ENCODE measurements at places on chromosomes 3 and 15.

- DNase-seq: no peak
These were observed 1.3 kb upstream of the TP63 start for GRCh38 chr3:189629803-189630455.

GRCh38 chr15:50803479-50804180 is 38.1 kb upstream of the SPPL2A start:
- no peak for DNase-seq

- no peak for DNase-seq
These were observed 718 bp downstream of the BNIP2 start for GRCh38 chr15:59688423-59688781.

DNA sequence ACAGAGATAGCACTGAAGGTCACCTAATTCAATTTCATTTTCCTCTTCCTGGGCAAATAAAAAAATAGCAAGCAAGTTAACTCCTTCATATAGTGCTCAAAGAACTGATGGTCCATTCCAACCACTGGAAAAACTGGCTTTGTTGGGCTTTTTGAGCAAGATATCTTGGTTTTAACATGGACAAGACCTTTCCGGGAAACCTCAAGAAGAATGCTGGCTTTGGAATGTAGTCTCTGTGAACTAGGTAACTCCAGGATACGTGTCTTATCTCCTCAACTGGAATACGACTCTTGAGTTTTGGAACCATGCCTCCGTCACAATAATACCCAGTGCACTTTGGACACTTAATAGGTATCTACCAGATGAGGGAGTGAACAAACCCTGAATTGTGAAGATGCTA is 36.9 kb upstream of the CRBN start:
- no peak for DNase-seq

DNA sequence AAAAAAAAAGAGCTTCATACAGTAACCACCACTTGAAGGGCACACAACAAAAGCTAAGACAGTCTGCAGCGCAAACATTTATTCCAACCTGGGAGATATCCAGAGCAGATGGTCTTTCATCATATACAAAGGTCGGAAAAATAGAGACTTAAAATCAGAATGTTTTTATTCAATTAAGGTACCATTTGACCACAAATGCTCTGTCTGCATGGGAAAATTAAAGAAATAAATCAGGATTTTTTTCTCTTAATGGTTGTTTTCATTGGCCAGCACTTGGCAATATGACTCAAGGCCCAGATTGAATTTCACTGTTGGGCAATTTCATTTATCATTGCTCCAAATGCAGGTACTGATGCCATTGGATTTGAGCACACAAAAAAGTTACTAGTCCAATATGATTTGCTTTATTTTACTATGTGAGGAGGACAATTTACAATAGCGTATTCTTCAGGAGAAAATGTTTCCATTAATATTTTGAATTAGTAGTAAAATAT is 145.9 kb upstream of the AGTR1 start:
- DNase-seq: no peak

- no peak for DNase-seq
These were observed 50.8 kb upstream of the GADL1 start for GRCh38 chr3:30945291-30945690.

- no peak for DNase-seq
These were observed 222.6 kb downstream of the MECOM start for GRCh38 chr3:169440926-169441325.

GRCh38 chr15:33279613-33280205 is 31.1 kb upstream of the RYR3 start:
- DNase-seq: no peak

GRCh38 chr3:102132370-102132769 is 283.1 kb downstream of the NFKBIZ start:
- DNase-seq: no peak

GRCh38 chr3:15427981-15428380 is 583 bp downstream of the EAF1 start:
- DNase-seq: no peak

GRCh38 chr15:32818758-32819447 is 101.1 kb downstream of the GREM1 start:
- peak; percentile 19 for DNase-seq

- DNase-seq: no peak
These were observed 35.0 kb downstream of the GRAMD2A start for GRCh38 chr15:72162569-72162968.

DNA sequence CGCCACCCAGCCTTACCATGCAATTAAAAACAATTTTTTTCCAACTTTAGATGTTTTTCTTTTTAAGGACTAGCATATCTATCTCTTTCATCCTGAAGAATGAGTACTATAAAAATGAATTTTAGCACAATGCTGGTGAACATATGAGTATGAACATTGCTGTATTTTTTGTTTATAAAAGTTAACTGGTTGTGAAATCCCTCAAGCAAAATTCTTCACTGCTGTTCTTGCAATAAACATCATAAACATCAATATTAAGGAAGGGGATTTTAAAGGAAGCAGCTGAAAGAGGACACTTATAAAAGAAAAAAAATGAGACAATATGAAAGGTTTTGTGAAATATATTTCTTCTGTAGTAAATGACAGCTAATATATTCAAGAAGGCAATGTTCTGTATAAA is 3.0 kb downstream of the PLSCR4 start:
- DNase-seq: no peak

GRCh38 chr3:196624067-196624790 is 15.3 kb upstream of the NRROS start:
- DNase-seq: no peak

GRCh38 chr3:122515020-122515468 is 305 bp upstream of the KPNA1 start:
- no peak for DNase-seq

GRCh38 chr3:119862616-119863015 is 80.7 kb downstream of the NR1I2 start:
- no peak for DNase-seq

DNA sequence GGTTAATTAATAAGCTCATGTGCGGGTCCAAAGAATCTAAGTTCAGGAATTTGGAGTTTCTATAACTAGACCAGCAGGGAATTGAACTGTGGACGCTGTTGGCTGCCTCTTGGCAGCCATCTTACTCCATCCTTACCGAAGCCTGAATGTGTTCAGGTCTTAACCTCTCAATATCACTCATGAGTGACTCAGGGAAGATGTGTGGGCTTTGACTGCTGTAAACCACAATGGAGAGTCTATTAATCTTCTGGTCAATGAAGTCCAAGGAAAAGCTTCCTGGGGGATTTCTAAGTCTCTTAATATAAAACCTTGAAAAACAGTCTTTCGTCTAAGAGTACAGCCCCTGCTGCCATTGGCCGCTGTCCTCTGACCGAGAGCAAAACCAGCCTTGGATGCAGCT is 46.7 kb upstream of the OXTR start:
- no peak for DNase-seq

DNA sequence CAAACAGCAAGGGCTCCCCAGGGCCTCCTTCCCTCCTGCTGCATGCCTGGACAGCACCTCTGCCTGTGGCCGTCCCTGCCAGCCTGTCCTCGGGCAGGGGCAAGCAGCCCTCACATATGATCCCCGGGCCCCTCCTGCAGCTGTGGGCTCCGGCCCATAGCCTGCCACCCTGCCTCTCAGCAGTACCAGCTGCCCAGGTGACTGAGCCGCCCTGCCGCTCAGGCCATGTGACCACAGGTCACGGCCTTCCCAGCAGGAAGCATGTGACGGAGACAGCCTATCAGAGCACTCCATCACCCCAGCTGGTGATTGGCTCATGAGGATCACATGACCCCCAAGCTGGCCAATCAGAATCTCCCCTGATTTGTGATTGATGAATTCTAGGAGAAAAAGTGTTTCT is 23.9 kb downstream of the ALDH1L1 start:
- no peak for DNase-seq

GRCh38 chr3:186067360-186068242 is 41.3 kb downstream of the ETV5 start:
- no peak for DNase-seq

- no peak for DNase-seq
These were observed 571.0 kb downstream of the PYDC2 start for GRCh38 chr3:192031941-192032340.

DNA sequence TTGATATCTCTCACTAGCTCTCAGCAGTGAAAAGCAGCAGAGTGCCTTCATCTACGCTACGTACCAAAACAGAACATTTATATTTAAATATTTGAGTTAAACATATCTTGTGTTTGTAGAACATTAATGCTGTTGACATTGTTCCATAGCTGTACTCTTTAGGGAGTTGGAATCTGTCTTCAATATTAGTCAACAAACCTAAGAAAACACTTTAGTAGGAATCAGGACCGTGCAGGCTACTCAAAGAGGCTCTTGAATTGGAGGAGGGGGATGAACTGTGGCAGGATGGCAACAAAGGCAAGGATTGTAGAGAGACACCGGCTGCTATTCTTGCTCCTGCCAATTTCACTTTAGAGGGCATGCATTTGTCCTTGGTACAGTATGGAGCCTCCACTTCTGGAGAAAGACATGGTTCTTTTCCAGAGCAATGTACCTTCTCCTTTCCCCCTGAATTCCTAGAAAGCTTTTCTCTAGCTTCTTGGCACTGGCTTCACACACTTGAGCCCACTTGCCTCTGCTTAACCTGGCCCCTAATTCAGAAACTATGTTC is 265.9 kb downstream of the CD47 start:
- no peak for DNase-seq

DNA sequence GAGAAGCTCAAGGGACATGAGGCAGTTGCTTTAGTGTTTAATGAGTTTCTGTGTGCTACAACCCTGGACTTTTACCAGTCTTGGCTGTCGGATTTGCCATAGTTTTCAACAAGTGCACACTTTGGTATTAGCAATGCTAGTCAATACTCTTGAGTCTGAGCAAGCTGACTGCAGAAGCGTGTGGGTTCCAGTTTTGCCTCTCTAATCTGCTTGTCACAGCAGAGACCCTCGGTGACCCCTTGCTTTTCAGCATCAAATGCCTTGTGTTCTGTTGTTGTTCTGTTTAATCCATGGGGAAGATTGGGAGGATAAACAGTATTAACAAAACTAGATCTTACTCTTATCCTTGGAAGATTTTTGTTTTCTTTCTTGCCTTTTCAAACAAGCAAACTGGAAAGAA is 194.3 kb upstream of the CHRM5 start:
- DNase-seq: no peak

DNA sequence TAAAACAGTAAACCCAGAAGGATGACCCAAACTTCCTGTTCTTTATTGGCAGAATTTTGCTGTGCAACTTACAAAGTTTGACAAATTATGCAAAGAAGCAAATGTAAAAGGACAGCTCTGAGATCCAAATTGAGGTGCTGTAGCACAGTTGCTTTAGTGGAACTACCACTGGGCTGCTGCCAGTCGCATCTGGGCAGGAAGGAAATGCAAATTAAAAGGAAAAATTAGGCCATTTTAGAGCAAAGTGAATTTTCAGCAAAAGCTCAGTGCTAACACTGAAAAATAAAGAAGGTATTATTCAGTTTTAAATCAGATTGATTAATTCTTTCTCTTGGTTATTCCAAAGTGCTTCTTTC is 104.5 kb downstream of the ZMAT3 start:
- no peak for DNase-seq

- DNase-seq: no peak
These were observed 875 bp downstream of the GAP43 start for GRCh38 chr3:115624029-115624741.

DNA sequence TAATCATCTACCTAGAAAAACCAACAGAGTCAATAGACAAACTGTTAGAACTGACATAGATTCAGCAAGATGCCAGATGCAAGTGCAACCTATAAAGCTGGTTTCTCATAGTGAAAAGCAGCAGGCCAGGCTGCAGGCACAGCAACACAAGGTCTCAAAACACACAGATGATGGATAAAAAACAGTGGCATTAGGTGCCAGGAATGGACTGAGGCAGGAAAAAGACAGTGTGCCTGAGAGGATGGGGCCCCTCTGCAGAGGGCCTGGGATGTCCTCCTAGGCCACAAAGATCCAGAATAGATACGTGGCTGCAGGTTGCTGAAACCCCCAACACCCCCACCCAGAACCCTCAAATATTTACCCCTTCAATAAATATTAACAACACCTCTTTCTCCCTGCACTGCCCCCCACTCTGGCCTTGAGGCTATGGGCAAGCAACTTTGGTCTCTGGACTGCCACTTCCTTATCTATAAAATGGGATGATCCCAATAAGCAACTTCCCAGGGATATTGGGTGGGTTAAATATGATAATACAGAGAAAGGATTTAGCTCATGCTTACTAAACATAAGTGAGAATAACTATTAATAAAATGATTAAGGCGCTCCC is 35.2 kb upstream of the FGD5 start:
- no peak for DNase-seq

GRCh38 chr3:182989566-182989965 is 9.2 kb upstream of the DCUN1D1 start:
- no peak for DNase-seq

DNA sequence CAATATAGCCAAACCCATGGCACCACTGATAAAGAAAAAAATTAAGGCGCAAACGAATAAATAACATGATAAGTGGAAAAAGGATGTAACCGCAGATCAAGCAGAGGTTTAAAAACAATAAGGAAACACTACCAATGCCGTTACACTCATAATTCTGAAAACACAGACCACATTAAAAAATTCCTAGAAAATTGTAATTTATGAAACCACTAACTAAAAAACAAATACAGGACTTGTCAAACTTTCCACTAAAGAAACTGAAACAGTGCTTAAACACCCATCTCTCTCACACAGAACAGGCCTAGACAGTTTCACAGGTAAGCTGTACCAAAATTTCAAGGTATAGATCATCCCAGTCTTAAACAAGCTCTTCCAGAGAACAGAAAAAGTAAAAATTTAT is 28.4 kb downstream of the PCSK6 start:
- no peak for DNase-seq

GRCh38 chr15:71638876-71639275 is 171.5 kb upstream of the NR2E3 start:
- DNase-seq: no peak

GRCh38 chr15:36232491-36232890 is 346.9 kb upstream of the CDIN1 start:
- DNase-seq: no peak

- DNase-seq: no peak
These were observed 612 bp upstream of the TBL1XR1 start for GRCh38 chr3:177197727-177198460.

DNA sequence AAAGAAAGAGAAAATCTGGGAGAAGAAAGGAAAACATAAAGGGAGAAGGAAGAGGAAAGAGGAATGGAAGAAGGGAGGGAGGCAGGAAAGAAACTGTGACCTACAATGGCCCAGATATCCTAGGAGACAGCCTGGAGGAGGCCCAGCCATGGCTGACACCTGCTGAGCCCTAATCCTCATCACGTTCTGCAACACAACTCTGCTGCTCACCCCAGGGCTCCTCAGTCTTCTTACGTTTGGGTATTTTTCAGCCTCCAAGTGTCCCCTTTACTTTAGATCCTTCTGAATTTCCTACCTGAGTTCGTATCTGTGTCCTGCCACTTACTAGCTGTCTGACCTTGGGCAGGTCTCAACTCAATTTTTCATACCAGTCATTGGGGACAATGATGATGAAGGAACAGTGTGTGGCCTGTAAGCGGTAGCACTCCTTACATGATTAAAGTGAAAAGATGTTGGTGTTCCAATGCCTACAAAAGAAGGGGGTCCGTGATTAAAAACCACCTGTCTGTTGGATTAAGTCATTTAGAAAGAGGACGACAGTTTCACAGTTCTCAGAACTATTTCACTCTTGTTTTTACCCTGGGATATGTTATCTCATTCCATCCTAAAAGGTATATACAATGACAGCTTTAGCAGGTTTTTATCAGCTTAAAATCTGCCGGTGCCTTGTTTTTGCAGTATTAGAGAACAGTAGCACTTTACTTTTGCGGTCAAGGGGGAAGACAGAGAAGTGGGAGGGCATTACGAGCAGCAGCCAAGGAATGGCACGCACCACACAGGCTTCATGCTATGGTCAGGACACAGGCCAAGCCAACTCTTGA is 47.4 kb downstream of the CCR4 start:
- no peak for DNase-seq

- DNase-seq: no peak
These were observed at the start of gene TM4SF1 for GRCh38 chr3:149377408-149378364. TSS of gene TM4SF1 (minus strand) at chr3:149377649. CDS start at chr3:149377547, 102 bp downstream.

Data from NCI-H1930 (cell line).